ENCODE measurements at places on chromosomes 13 and 19.

- no peak for DNase-seq
These were observed 362.2 kb upstream of the PCDH20 start for GRCh38 chr13:61777899-61778298.

DNA sequence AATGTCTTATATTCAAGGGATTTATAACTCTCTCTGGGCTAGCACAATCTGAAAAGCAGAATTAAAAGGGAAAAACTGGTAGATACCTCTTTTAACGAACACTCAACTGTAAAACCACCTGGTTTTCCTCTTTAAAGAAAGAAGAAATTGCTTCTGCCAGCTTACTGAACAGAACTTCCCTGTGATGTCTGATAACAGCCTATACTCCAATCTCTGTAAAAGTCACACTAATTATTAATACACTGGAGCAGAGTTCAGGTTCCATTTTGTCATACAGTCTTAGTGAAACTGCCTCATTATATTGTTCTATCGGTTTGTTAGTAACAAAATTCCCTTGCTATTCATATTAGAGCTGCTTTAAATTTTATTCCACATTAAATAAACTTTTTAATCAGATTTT is 251.0 kb upstream of the STARD13 start:
- no peak for DNase-seq

DNA sequence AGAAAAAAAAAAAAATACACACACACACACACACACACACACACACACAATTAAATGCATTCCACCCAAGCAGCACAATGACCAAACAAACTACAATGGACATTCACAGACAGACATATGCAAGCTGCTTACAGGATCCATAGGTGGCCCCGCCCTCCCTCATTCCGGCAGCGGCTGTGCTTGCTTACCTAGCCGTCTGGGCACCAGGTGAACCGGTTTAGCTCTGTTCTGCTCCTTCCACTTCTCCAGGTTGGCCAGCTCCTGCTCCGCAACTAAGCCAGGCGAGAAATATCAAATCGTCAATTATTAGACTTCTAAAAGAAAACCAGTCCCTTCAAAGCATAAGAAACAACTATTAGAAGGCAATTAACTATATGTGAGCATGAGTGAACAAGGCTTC is 23.1 kb downstream of the EPSTI1 start:
- no peak for DNase-seq

DNA sequence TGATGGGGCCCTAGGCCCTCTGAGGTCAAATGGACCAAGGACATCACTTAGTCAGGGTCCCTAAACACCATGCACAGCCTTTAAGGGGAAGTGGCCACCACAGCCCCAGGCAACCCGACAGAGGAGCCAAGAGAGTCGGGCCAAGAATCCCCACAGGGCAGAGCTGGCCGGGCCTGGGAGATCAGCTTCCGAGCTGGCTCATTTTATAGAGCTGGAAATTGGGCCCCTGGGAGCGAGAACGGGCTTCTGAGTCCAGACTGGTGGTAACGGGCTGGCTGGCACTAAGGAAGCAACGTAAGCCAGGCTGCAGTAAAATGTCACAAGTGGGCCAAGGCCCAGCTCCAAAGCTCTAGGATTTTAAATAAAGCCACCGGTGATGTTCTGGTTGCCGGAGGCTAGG is 51.1 kb downstream of the HSPH1 start:
- no peak for DNase-seq

- DNase-seq, result peak; percentile 73
These were observed at the start of gene GJA3 for GRCh38 chr13:20160306-20161274. TSS of gene GJA3 (minus strand) at chr13:20161052. CDS start at chr13:20143288, 17,764 bp downstream.

DNA sequence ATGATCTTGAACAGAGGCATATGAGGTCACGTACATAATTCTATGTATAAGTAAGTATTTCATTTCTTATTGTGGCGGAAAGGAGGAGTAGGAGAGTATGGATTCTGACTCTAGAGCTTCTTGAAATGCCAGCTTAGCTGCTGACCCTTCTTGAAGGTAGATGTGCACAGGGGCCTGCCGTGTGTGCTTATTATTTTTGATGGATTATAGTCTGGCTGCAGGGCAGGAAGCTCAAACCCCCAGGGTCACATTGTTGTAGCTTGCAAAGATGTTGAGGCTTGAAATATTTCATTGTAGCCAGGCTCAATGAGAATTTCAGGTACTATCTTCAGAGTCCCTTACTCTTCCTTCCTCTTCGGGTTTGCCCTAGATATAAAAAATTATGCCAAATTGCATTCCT is 418.8 kb downstream of the OLFM4 start:
- no peak for DNase-seq

GRCh38 chr13:50950849-50951248 is 41.3 kb downstream of the RNASEH2B start:
- DNase-seq, result no peak

DNA sequence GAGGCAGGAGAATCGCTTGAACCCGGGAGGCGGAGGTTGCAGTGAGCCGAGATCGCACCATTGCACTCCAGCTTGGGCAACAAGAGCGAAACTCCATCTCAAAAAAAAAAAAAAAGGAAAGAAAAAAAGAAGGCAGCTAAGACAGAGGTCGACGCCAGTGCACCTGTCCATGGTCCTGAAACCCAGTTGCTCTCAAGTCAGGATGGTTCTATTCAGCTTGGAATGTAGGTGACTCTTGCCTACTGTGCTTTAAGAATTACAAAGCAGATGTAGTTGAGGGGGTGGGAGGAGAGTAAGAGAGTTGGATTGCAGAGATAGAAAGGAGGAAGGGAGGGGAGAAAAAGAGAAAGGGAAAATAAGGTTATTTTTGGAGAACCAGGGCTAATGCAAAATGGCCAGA is 18.7 kb downstream of the CACNG7 start:
- peak; percentile 51 for DNase-seq

DNA sequence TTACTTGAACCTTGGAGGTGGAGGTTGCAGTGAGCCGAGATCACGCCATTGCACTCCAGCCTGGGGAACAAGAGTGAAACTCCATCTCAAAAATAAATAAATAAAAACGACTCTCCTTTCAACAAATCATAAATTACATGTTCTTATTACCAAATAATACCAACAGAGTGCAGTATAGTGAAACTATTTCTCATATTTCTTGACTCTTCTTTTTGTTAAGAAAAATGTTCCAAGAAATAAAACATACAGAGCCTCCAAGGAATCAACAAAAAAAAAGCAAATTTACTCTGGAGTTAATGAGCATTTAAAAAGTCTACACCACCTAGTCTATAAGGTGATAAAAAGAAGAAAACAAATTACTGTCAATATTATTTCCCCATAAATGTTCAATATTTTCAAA is 188.8 kb downstream of the KLF12 start:
- DNase-seq, result no peak

DNA sequence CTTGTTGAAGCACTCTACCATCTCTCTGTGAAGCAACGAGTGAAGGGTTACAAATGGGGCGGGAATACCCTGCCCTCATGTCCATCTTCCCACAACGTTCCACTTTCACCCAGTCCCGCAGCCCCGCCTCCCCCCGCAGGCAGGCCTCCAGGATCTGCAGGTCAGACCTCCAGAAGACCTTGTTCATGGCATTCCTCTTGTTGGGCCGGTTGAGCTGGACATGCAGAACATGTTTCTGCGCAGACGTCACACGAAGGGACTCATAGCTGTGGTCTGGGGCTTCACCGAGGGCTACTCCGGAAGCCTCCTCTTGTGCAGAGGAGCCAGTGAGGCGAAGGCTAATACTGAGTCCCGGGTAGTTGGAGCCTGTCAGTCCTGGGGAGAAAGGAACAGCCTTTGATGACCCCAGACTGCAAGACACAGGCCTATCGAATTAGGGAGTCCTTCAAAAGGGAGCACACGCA is 420 bp downstream of the ECH1 start:
- peak; percentile 75 for DNase-seq

- peak; percentile 65 for DNase-seq
These were observed 52.9 kb downstream of the OR10H4 start for GRCh38 chr19:16001481-16002312.

DNA sequence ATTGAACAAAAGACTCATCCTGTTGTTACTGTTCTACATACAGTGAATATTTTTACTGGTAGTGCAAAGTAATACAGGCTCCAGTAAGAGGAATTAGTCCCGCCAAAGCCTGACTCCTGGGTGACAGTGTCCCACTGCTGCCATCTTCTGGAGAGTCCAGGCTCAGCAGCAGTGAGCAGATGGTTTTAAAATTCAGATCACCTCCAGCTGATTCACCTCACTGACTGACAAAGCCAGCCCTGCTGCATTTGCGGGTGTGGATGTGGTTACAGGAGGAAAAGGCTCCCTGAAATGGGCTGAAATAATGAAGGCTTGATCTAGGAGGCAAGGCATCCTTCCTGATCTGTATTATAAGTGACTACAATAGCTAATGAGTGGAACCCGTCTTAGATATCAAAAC is 18.3 kb downstream of the PABPC3 start:
- peak; percentile 82 for DNase-seq

- no peak for DNase-seq
These were observed 4.3 kb downstream of the RGCC start for GRCh38 chr13:41461527-41462139.

- DNase-seq, result no peak
These were observed 25.5 kb downstream of the TSSK6 start for GRCh38 chr19:19489804-19490204.

GRCh38 chr13:110250258-110250891 is 56.6 kb downstream of the COL4A1 start:
- peak; percentile 31 for DNase-seq

GRCh38 chr13:50762969-50763567 is 80.4 kb downstream of the DLEU7 start:
- DNase-seq, result no peak

DNA sequence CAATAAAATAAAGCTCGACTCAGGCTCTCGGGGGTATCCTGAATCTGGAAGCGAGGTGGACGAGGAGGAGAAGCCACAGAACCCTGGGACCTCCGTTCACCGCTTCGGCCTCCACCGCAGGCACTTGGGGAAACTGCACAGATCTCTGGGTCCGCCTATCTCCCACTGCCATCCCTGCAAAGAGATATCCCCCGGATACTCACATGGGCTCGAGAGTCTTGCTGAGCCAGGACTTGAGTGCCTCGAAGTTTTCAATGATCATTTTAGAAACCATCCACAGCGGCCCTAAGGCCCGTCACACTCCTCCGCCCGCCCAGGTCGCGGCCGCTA is 589 bp downstream of the RBM26 start:
- no peak for DNase-seq

DNA sequence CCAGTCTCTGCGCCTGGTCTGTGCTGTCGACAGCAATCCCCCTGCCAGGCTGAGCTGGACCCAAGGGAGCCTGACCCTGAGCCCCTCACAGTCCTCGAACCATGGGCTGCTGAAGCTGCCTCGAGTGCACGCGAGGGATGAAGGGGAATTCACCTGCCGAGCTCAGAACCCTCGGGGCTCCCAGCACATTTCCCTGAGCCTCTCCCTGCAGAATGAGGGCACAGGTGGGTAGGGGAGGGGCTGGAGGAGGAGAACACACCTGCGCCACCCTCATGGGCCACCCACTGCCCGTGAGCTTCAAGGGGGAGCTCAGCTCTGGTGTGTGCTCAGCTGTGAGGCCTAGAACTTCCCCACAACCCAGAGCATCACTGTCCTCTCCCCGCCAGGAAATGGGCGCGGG is 38.6 kb upstream of the CD33 start:
- DNase-seq, result no peak

GRCh38 chr19:48113190-48113917 is 2.7 kb upstream of the PLA2G4C start:
- no peak for DNase-seq

GRCh38 chr13:77565635-77566034 is 30.1 kb downstream of the SCEL start:
- DNase-seq, result no peak

DNA sequence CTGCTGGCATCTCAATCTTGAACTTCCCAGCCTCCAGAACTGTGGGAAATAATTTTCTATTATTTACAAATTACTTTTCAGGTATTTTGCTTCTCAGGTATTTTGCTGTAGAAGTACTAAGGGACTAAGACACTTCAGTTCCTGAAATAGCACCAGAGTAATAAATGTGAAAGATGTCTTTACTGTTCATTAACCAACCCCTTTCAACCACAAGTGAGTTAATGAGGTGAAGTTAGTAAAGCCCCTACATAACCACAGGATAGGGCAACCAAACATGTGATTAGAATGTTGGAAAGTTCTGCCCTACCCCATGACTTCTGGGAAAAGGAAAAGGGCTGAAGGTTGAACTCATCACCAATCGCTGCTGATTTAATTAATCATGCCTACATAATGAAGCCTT is 2.7 kb upstream of the ZNF345 start:
- DNase-seq, result no peak

GRCh38 chr13:85236413-85236812 is 562.8 kb downstream of the SLITRK6 start:
- DNase-seq, result no peak

- DNase-seq, result no peak
These were observed 4.6 kb downstream of the MATK start for GRCh38 chr19:3781603-3782002.

- DNase-seq, result no peak
These were observed 7.7 kb upstream of the KIR2DL4 start for GRCh38 chr19:54795758-54796157.

DNA sequence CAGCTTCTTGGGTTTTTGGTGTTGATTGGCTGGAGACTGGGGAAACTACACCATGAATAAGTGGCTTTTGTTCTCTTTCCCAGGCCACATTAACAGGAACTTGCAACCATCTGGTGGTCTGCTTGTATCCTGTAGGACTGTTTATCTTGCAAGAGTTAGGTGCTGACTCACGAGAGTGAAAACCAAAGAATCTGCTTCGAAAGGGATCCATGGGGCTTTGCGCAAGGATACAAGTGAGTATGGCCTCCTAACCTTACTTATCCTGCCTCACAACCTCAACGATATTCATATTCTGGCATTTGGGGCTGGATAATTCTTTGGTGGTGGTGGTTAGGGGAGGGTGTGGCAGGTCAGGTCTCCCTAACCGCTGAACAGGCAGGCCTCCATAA is 4.7 kb upstream of the SIGLECL1 start:
- DNase-seq, result peak; percentile 65

- DNase-seq, result no peak
These were observed 1007.2 kb downstream of the PCDH9 start for GRCh38 chr13:66222926-66223325.

GRCh38 chr13:40181203-40181845 is 485.1 kb downstream of the FOXO1 start:
- DNase-seq, result no peak

DNA sequence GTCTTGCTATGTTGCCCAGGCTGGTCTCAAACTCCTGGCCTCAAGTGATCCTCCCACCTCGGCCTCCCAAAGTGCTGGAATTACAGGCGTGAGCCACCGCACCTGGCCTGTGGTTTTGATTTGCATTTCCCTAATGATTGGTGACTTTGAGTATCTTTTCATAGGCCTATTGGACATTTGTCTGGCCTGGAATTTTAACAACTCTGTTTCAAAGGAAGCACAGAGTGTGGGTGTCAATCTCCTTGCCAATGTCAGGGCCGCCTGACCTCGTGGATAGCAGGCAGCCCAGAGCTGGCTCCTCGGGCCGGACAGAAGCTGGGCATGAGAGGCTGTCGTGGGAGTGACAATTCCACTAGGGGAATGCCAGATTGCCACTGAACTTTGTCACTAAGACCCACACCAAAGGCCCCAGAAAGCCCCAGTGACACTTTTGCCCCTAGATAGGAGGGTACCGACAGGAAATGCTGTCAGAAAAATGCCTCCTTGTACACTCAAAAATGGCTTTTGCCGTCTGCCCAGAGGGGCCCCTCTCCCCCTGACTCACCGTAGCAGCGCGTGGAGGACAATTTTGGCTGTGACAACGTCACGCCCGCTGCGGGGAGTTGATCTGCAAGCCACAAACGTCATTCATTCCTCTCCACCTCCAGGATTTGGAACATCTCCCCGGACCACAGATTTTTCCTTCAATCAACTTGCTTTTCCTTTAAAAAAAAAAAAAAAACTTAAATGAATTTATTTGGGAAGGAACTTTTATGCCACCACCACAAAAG is 11.7 kb upstream of the ADGRE5 start:
- DNase-seq, result peak; percentile 93

- no peak for DNase-seq
These were observed 580.4 kb downstream of the UQCRFS1 start for GRCh38 chr19:28632371-28633080.
